ENCODE measurements at places on chromosomes 6 and 20. TPM values are rescaled to one million over a fixed set of nuclear protein-coding genes. Genes with fewer than 3 reads are reported as not detected.

Gene BPIFB1
- total RNA-seq, result not detected

Gene RPL10A
- total RNA-seq, result 1,327 TPM

Gene JAG1
- total RNA-seq, result 0.30 TPM

Gene CTAGE9
- not detected for total RNA-seq

Gene CASS4
- total RNA-seq, result 9.8 TPM

Gene NHSL1
- not detected for total RNA-seq

Gene TNXB
- 11.2 TPM for total RNA-seq

Gene ENPP3
- total RNA-seq, result 0.32 TPM

DNA sequence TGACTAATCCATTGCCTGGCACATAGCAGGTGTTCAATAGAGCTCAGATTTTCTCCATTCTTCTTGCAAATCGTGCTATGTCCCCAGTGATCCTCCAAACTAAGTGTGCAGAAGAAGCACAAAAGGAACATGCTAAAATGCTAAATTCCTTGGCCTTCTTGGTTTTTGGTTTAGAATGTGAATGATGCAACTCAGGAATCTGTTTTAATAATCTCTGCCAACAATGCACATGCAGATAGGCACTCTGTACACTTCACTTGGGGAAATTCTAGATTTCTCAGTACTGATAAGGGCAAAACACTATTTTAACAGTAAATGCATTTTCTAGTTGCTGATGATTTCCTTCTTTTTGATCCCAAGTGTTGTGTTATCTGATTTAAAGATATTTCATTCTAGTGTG lies 35.2 kb downstream of the SLC22A1 start:
- no peak overlapping the region for H3K4me3 ChIP-seq
- no peak for DNase-seq
- no peaks in the 10 kb centered on the region for H3K4me1 ChIP-seq
- no peak overlapping the region for H3K27ac ChIP-seq
- H3K36me3 ChIP-seq, result no peaks in the 10 kb centered on the region

DNA sequence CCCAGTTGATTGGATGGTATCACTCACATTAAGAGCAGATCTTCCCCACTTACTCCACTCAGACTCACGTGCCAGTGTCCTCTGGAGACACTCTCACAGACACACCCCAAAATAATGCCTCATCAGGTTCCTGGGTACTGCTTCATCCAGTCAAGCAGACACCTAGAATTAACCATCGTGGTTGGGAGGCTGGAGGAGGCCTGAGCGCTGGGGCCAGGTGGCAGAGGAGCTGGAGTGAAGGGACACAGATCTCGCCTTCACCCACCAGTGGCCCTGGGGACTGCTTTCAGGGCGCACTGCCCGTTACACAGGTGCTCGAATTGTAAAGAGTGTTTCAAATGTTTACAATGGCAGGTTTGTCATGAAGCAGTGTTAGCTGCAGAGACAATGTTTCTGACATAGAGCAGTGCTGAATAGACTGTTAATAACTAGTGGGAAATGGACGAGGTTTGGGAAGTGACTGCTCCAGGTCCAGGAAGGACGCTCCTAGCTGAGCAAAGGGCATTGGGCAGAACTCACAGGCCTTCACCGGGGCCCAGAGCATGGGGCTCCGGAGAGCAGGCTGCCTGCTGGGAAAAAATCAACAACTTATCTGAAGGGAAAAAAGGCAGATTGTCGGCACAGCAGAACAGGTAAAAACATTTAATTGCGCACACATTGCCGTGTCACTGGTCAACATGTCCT lies 38.4 kb downstream of the TMEM242 start:
- DNase-seq, result no peak
- no peaks in the 10 kb centered on the region for H3K27me3 ChIP-seq
- no peak overlapping the region for H3K4me3 ChIP-seq
- H3K4me1 ChIP-seq, result no peaks in the 10 kb centered on the region

DNA sequence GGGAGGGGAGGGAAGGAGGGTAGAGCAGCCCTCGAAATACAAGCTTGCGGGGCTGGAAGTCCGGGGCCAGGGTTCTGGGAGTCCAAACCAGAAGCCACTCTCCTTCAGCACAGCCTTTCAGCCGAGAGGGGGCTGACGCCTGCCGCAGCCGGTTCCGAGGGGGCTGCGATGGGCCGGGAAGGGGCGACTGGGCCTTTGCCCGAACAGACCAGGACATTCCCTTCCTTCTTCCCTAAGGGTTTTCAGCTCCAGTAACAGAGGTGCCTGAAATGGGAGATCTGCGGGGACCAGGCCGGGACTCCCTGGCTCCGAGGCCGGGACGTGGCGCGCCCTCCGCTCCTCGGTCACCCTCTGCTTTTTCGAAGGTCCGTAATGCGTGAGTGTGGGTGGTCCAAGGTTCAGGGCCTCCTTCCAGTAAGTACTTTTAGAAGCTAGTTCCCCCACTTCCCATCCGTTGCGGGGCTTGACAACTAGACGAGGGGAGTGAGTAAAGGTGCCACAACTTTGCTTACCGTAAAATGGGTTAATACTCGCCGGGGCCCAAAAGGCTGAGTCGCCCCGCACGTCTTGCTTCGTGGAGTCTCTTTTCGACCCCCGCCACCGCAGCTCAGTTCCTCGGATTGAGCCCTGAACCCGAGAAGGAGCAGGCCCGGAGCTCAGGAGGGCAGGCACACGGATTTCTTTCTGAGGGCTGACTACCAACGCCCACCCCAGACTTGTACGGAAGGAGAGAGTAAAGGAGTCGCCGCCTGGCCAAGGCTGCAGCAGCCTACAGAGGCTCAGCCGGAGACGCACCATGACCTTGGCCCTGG lies 2.9 kb upstream of the OLIG3 start:
- peaks cover 57% of the 10 kb centered on the region for H3K27me3 ChIP-seq
- DNase-seq, result no peak
- no peak overlapping the region for H3K4me3 ChIP-seq
- peaks cover 51% of the 10 kb centered on the region for H3K4me1 ChIP-seq
- H3K27ac ChIP-seq, result no peak overlapping the region
- no peaks in the 10 kb centered on the region for H3K36me3 ChIP-seq

DNA sequence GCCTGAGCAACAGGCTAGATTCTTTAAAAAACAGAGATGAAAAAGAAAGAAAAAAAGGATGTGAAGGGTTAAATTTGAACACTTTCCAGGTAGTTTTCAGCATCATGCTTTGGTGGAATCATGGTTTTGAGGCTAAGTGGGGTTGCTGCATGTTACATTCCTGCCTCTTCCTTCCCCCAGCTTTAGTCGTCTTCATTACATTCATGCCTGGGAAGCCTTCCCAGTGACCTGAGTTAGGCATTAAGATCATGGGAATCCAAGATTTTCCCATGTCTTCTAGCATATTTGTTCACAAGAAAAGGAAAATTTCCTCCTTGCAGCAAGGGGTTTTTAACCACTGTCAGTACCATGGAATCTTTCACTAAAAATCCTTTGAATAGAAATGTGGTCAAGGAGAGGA lies 12.0 kb downstream of the TPX2 start:
- no peak for DNase-seq
- H3K27ac ChIP-seq, result no peak overlapping the region
- no peaks in the 10 kb centered on the region for H3K36me3 ChIP-seq
- H3K4me3 ChIP-seq, result no peak overlapping the region
- H3K4me1 ChIP-seq, result peaks cover 5% of the 10 kb centered on the region

DNA sequence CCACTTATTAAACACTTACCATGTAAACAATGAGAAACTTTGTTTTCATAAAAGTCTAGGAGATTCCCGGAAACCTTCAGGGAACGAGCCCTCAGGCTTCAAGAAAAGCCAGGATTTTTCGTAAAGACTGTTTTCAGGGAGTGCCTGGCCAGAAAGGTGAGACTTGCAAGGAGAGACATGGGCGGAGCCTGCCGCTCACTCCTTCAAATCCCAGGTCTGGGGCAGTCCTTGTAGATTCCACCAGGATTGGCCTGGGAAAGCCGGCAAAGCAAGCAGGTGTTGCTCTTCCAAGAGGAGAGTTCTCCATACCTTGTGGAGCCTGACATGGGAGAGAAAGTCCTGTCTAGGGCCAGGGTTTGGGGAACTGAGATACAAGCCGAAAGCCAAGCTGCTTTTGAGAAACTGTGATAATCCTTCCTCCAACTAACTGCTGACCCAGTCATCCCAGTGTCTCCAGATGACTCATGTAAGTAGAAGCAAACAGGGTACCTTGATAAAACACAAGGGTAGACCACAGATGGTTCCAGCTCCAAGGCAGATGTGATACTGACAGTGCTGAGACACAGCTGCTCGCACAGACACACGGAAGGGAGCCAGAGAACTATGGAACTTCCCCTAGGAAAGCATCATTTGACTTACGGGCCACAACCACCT lies 69.4 kb upstream of the NAA20 start:
- H3K36me3 ChIP-seq, result no peaks in the 10 kb centered on the region
- H3K4me1 ChIP-seq, result no peaks in the 10 kb centered on the region
- no peaks in the 10 kb centered on the region for H3K27me3 ChIP-seq
- H3K4me3 ChIP-seq, result no peak overlapping the region
- no peak overlapping the region for H3K27ac ChIP-seq

- no peak overlapping the region for H3K4me3 ChIP-seq
- H3K4me1 ChIP-seq, result no peaks in the 10 kb centered on the region
- no peaks in the 10 kb centered on the region for H3K27me3 ChIP-seq
Observed at GRCh38 chr20:25320035-25320800, 70.4 kb downstream of the ABHD12 start.

GRCh38 chr20:33791959-33792597 lies 19.1 kb upstream of the CHMP4B start:
- no peak overlapping the region for H3K4me3 ChIP-seq
- peak; percentile 22 for DNase-seq
- no peaks in the 10 kb centered on the region for H3K27me3 ChIP-seq
- H3K27ac ChIP-seq, result no peak overlapping the region
- H3K36me3 ChIP-seq, result no peaks in the 10 kb centered on the region

DNA sequence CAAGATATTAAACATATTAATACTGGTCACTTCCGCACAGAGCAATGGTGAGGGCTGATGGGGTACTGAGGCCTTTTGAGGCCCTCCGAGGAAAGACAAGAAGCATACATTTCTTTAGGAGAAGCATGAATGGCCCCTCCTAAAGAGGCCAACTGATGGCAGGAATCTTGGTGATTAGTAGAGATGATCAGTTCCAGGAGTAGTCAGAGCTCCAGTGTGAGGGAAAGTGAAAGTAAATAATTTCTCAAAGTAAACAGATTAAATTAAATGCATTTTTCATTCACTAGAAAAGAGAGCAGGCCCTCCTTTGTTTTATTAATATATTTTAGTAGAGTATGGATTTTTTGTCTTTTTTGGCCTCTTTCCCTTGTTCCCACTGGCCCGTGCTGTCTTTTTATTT lies 38.2 kb downstream of the NOX3 start:
- peak; percentile 7 for DNase-seq
- H3K4me3 ChIP-seq, result peak overlapping the region; percentile 71
- H3K27ac ChIP-seq, result peak overlapping the region; percentile 84

DNA sequence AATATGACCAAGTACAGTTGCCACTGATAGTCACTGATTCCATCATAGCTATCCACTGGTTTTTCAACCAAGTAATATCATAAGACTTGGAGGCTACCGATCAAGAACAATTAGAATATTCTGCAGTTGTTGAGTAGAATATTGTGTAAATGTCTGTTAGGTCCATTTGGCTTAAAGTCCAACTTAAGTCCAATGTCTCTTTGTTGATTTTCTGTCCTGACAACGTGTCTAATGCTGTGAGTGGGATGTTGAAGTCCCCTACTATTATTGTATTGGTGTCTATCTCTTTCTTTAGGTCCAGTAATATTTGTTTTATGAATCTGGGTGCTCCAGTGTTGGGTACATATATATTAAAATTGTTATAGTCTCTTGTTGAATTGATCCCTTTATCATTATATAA lies 13.9 kb downstream of the ARFGEF3 start:
- peaks cover 16% of the 10 kb centered on the region for H3K27me3 ChIP-seq
- H3K27ac ChIP-seq, result no peak overlapping the region
- H3K4me3 ChIP-seq, result no peak overlapping the region

GRCh38 chr6:4280707-4281106 lies 145.3 kb upstream of the ECI2 start:
- H3K27me3 ChIP-seq, result peaks cover 9% of the 10 kb centered on the region
- no peak for DNase-seq
- no peak overlapping the region for H3K4me3 ChIP-seq
- no peaks in the 10 kb centered on the region for H3K4me1 ChIP-seq

DNA sequence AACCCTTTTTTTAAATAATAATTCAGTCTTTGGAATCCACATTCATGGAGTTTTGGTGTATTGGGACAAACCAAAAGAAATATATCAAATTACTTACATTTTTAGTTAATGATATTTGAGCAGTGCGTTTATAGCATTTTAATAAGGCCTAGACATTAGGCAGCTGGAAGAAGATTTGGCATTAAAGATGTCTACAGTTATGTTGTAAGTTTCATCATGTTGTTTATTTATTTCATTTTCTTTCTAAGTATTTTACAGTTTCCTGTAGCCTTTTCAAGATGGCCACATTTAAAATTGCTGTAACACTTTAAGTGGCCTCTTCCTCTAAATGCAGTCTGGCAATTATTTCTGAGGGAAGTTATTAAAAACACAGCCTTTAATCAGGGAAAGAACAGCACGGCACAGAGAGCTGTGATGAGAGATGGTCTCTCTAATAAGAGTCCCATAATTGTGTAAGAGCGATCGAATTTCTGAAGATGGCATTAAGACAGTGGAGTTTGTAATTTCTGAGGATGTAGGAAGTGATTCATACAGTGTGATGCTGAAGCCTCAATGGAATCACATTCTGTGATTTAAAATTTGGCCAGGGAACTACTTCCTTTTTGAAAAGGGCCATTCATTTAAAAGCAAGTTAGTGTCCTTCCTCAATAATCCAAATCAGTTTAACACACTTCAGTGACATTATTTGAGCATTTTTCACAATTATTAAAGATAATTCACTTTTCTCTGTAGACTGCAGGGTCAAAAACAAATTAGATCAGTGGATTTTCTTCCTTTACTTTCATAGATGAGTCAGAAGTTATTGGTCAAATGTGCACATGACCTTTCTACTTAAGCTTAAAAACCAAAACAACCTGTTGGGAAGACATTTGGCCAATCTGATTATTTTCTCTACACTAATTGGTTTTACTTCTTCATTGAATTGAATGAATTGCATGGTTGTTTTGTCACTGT lies 52.4 kb upstream of the EDN3 start:
- H3K36me3 ChIP-seq, result peaks cover 82% of the 10 kb centered on the region
- H3K4me3 ChIP-seq, result no peak overlapping the region

DNA sequence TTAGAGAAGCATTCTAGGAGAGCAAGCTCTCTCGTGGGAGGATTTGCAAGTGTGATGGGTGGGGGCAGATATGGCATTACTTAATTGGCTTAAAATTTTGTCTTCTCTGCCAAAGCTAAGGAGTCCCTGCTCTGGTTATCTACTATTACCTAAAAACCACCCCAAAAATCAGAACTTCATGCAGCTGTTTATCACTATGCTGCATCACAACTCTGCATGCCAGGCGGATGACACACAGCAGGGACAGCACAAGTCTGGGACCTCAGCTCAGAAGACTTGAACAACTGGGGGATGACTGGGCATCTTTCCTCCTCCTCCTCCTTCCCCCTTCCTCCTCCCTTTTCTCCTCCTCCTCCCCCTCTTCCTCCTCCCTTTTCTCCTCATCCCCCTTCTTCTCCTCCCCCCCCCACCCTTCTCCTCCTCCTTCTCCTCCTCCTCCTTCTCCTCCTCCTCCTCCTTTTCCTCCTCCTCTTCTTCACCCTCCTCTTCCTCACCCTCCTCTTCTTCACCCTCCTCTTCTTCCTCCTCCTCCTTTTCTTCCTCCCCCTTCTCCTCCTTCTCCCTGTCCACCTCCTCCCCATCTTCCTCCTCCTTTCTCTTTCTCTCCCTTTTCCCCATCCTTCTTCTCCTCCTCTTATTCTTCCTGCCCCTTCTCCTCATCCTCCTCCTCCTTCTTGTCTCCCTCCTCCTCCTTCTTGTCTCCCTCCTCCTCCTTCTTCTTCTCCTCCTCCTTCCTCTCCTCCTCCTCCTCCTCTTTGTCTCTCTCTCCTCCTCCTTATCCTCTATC lies 218.6 kb upstream of the PMEPA1 start:
- no peak overlapping the region for H3K27ac ChIP-seq
- H3K27me3 ChIP-seq, result no peaks in the 10 kb centered on the region
- H3K4me3 ChIP-seq, result no peak overlapping the region
- no peak for DNase-seq

Data from CD4-positive, CD25-positive, alpha-beta regulatory T cell (primary cell).